ENCODE measurements at places on chromosomes 5 and 9.

DNA sequence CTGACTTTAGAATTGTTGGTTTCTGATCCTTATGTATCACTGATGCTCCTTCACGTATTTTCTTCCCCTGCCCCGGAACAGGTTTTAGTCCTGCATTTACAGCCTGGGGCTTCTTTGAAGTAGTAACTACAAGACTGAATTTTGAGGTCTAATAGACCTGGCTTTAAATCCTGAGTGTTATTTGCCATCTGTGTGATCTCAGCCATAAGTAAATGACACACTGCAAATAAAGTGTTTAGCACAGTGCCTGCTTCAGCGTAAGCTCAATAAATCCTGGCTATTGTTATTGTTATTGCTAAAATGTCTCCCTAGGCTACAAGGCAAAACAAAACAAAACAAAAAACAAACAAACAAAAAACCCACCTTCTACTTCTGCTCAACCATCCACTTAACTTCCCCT lies 15.6 kb upstream of the LHX6 start:
- DNase-seq: no peak

DNA sequence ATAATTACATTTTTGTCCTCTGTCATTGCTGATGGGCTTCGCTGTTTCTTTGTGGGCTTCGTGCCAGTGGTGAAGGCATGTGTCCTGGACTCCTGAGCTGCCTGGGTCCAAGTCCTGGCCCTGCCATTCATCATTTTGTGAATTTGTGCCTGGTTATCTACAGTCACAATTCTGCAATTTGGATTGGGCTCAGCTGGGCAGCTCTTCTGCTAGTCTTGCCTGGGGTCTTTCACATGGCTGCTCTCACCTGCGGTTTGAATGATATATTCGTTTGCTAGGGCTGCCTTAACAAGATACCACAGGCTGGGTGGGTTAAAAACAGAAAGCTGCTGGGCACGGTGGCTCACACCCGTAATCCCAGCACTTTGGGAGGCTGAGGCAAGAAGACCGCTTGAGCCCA lies 192.7 kb upstream of the IER5L start:
- DNase-seq: no peak

GRCh38 chr5:167822241-167822640 lies 469.2 kb upstream of the WWC1 start:
- no peak for DNase-seq

- no peak for DNase-seq
These were observed 963.6 kb downstream of the CDH12 start for GRCh38 chr5:21889581-21889980.

- no peak for DNase-seq
These were observed 17.1 kb downstream of the ZNF462 start for GRCh38 chr9:106880081-106880480.

DNA sequence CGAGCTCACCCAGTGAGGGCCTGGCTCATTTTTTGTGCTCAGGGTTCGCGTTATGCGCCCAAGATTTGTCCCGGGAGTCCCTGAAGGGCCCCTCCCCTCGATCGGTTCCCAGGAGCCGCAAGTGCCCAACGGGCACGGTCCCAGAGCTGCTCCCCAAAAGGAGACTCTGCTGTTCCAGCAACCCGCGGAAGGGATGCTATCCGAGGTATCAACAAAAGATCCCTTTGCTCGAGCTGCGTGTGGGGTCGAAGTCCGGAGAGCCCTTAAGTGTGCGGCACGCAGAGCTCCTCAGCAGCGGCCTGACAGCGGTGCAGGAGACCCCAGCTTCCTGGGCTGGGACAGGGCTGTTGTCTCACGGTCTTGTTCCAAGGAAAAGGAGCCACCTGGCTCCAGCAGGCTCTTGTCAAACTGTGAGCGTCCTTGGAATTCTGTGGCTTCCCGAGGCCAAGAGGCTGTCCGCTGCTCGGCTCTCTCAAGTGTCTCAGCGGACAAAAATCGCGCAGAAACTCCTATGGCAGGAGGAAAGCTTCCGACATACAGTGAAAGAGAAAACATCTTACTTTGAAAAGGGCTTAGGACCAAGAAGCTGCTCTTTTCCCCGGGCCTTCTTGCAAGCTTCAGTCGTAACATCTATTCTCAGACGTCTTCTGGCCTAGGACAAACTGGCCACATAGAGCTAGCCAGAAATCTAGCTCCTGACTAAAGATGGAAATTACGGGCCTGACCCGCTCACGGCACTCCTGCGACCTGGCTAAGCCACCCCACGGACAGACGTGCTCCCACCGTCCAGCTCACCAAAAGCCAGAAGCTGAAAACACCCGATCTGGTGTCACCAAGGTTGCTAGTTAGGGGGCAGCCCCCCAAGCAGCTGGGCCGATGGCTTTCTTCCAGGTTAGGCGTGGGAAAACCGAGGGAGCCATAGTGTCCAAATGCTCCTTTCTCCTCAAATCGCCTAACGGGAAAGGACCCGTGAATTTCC lies 2.6 kb upstream of the FOXB2 start:
- no peak for DNase-seq

- no peak for DNase-seq
These were observed 59.0 kb downstream of the CWC27 start for GRCh38 chr5:64827703-64828102.

- no peak for DNase-seq
These were observed 50.0 kb upstream of the PPARGC1B start for GRCh38 chr5:149679876-149680809.

GRCh38 chr9:129554649-129555048 lies 66.3 kb downstream of the C9orf50 start:
- no peak for DNase-seq

GRCh38 chr5:109743770-109744212 lies 54.1 kb downstream of the MAN2A1 start:
- no peak for DNase-seq

- DNase-seq: no peak
These were observed 141.1 kb upstream of the TARS1 start for GRCh38 chr5:33299621-33300208.

- no peak for DNase-seq
These were observed 567.7 kb downstream of the CAAP1 start for GRCh38 chr9:26324786-26325443.

DNA sequence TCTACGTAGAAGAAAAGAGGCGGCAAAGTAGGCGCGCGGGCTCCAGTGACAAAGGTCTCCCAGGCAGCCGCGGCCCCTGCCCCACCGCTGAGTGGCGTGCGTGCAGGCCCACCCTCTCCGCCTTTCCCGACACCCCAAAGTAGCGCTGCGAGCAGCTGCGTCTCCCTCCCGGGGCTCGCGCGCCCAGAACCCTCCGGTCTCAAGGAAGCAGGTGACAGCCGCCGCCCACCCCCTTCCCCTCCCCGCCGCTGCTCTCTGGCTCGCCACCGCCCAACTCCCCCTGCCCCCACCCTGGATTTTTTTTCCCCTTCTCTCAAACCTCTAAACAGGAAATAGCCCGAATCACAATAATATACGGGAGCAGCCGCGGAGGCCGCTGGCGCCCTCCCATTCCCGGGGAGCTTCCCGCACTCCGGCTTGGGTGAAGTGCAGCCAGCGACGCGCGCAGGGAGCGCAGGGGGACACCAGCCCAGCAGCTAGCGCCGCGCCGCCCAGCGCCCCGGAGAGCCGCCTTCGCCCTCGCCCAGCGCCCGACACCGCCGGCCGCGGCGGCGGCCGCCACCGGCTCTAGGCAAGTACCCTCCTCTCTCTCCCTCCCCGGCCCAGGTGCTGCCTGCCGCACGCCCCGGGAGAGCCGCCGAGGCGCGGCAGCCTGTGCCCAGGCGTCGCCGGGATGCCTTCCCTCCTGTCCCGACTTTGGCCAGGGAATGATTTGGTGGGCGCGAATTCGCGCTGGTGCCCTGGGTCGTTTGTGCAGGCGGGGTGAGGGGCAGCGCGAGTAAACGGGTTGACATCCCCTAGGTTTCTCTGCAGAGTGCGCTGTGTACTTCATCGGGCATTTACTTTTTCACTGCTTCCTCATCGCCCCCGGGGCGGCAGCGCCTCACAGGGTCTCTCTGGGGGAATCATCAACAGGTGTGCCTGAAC lies 52.7 kb upstream of the TJP2 start:
- DNase-seq: peak; percentile 3

DNA sequence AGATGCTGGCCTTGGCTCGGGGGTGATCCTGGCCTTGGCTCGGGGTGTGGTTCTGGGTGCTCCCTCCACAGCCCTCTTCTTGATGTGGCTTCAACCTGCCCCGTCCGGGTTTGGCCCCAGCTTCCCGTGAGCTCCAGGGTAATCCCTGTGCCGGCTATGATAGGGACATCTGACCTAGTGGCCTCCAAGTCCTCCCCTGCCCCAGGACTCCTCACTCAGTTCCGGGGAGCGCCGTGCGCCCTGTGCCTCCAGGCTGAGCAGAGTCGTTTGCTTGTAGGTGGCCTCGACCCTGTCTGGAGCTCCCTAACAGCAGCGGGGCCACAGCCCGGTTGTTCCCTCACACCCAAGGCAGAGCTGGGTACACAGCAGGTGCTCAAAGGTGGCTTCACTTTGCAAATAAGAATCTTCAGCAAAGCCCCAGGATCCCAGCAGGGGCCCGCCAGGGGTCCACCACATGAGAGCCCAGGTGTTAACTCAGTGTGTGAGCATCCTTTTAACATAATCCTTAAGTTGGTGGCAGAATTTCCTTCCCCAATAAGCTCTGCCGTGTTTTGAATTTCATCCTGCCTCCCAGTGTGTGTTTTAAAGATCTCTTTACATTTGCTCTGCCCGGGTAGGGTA lies 32.3 kb upstream of the CEP72 start:
- DNase-seq: no peak

All from stimulated activated CD8-positive, alpha-beta memory T cell treated with anti-CD3 and anti-CD28 coated beads, Interleukin-7, amount 100 ng/mL, for 48 hours (primary cell).